ENCODE measurements at places on chromosomes 1 and 21. TPM values are rescaled to one million over a fixed set of nuclear protein-coding genes. Genes with fewer than 3 reads are reported as not detected.

DNA sequence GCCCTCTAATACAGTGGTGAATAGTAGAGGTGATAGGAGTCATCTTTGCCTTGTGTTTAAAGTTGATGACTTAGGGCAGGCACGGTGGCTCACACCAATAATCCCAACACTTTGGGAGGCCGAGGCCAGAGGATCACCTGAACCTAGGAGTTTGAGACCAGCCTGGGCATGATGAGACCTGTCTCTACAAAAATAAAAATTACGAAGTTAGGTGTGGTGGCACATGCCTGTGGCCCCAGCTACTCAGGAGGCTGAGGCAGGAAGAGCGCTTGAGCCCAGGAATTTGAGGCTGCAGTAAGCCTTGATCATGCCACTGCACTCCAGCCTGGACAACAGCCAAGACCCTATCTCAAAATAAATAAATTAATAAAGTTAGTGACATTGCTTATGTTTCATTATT is 26.6 kb downstream of the CAPZA1 start:
- no peak for DNase-seq

- no peak for DNase-seq
Measured at GRCh38 chr1:224735159-224735558, 119.0 kb downstream of the CNIH3 start.

OR10T2 gene
- polyA plus RNA-seq, result not detected

FAM167B gene
- 4.0 TPM for polyA plus RNA-seq

- no peak for DNase-seq
Measured at GRCh38 chr1:34418166-34418565, 241.5 kb downstream of the C1orf94 start.

GRCh38 chr1:28172713-28173150 is 3.8 kb downstream of the PTAFR start:
- DNase-seq, result no peak

DNA sequence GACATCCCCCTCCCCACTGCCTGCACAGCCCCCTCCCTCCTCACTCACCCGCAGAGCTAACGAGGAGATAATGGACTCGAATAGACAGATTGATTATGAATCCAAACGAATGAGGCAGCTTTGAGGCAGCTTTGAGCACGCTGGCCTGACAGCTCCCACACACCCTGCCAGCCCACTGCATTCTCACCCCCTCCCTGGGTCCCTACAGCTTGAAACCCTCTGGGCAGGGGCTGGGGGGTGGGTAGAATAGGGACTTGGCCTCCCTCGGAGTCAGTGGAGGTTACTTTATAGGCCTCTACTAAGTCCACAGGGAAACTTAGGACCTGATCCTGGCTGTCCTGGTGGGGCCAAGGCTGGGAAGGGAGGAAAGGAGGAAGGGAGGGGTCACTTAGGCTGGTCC is 1.9 kb downstream of the NTRK1 start:
- no peak for DNase-seq

GRCh38 chr1:117541003-117541402 is 64.8 kb upstream of the TENT5C start:
- no peak for DNase-seq

- no peak for DNase-seq
Measured at GRCh38 chr1:14568716-14569355, 29.6 kb upstream of the KAZN start.

S100B gene
- 8.5 TPM for polyA plus RNA-seq

DNA sequence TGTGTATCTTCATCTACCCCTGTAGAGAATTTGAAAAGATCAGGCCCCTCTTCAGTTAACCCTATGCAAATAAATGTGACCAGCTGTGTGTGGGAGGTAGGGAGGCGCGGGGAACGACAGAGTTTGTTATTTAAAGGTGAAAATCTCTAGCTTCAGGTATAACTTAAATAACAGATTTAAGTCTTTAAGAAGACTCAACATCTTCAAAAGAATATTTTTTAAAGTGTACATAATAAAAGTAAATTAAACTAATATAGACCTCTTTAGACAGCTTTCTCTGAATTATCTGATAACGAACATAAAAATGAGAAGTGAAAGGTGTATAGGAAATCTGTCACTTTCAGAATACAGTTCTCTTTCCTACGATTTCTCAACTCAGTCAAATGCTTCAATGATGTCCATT is 16.0 kb downstream of the ANGPTL3 start:
- no peak for DNase-seq

DNA sequence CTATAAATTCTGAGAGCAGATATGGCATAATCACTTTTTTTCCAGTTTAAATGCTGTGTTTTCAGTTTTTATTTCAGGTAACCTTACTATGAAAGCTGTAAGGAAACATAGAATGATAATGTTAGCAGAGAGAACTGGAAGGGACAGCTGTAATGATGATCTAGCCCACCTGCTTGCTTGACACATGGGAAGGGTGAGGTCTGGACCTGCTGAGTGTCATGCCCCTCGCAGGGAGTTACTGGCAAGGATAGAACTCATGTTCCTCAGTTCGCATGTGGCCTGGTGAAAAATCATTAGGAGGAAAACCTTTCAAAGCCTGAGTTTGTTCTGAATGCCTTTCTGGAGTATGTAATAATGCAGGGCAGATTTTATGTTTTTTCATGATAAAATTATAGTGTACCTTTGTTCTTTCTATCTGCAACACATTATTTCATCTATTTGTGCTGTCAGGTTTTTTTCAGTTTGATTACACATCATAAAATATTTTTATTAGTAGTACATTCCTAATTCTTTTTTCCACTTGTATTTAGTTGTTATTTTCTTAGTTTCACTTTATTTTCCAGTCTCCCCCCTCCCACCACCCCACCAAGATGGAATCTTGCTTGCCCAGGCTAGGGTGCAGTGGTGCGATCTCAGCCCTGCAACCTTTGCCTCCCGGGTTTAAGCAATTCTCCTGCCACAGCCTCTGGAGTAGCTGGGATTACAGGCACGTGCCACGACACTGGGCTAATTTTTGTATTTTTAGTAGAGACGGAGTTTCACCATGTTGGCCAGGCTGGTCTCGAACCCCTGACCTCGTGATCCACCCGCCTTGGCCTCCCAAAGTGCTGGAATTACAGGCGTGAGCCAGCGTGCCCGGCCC is 8.0 kb downstream of the DDI2 start:
- no peak for DNase-seq

DNA sequence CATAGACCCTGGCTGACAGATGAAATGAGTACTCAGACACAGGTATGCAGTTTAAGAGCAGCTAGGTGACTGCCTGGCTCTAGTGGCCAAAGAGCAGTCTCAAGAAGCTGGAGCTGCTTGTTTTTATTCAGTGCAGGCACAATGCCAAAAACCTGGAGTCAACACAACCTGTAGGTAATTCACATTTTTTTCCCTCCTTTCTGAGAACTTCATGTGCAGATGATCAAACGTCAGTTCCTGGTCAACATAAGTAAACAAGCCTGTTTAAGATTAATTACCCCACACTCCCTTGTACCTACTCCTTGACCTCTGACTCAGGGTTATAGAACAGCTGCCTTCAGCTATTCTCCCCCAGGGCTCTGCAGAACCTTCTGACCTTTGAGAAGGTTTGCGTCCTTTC is 17.3 kb upstream of the ACADM start:
- no peak for DNase-seq

DNA sequence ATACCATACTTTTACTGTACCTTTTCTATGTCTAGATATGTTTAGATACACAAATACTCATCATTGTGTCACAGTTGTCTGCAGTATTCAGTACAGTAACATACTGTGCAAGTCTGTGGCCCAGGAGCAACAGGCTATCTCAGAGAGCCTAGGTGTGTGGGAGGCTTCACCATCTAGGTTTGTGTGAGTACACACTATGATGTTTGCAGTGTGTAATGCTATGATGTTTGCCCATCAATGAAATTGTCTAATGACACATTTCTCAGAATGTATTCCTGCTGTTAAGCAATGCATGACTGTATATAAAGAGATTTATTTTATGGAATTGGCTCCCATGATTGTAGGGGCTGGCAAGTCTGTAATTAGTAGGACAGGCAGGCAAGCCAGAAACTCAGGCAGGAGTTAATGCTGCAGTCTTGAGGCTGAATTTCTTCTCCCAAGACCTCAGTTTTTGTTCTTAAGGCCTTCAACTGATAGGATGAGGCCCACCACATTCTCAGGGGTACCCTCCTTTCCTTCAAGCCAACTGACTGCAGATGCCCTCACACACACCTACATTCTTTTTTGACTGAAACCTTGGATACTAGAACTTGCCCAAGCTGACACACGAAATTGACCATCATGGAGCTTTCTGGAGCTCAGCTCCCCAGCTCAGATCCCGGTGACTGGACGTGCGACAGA is 7.7 kb upstream of the AGTRAP start:
- DNase-seq, result no peak

GRCh38 chr1:7558041-7558461 is 213.0 kb upstream of the VAMP3 start:
- no peak for DNase-seq

DNA sequence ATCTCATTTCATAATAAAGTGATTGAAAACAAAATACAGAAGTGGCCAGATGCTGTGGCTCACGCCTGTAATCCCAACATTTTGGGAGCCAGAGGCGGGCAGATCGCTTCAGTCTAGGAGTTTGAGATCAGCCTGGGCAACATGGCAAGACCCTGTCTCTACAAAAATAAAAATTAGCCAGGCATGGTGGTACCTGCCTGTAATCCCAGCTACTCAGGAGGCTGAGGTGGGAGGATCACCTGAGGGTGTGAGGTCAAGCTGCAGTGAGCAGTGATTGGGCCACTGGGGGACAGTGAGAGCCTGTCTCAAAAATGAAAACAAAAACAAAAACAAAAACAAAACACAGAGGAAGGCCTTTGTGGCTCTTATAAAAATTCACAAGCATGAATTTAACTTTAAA is 38.6 kb downstream of the TRIM33 start:
- DNase-seq, result no peak

C1orf94 gene
- not detected for polyA plus RNA-seq

RNU1-2 gene
- not detected for polyA plus RNA-seq

GRCh38 chr1:26142159-26142558 is 16.7 kb upstream of the FAM110D start:
- DNase-seq, result no peak

DNA sequence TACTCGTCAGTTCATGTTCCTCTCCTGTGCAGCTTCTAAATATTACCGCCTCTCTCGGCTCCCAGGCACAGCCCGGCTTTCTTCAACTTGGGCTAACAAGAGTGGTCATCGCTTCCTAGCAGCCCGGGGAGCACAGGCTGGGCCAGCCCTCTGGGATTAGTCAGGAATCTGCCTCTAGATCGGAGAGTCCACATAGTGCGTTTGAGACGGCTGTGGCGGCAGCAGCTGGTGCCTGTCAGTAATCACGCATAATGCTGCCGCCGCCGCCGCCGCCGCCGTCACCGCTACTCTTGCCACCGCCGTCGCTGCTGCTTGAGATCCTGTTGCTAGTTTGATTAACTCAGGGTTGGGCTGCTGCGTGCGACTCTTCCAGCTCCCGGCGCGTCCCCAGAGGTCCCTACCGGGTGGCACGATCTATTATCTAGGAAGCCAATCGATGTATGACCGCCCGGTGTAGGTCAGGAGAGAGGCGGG is at the start of gene RXRG:
TSS of gene RXRG (minus strand) at position 230 of the 474 bp plus-strand sequence. CDS start 233 bp downstream, outside the sequence.
- no peak for DNase-seq

GRCh38 chr1:173946380-173946921 is 29.3 kb upstream of the SERPINC1 start:
- DNase-seq, result no peak

- DNase-seq, result no peak
Measured at GRCh38 chr1:58841455-58841854, 57.6 kb upstream of the JUN start.

GRCh38 chr1:61865646-61866220 is 123.5 kb downstream of the PATJ start:
- no peak for DNase-seq

DNA sequence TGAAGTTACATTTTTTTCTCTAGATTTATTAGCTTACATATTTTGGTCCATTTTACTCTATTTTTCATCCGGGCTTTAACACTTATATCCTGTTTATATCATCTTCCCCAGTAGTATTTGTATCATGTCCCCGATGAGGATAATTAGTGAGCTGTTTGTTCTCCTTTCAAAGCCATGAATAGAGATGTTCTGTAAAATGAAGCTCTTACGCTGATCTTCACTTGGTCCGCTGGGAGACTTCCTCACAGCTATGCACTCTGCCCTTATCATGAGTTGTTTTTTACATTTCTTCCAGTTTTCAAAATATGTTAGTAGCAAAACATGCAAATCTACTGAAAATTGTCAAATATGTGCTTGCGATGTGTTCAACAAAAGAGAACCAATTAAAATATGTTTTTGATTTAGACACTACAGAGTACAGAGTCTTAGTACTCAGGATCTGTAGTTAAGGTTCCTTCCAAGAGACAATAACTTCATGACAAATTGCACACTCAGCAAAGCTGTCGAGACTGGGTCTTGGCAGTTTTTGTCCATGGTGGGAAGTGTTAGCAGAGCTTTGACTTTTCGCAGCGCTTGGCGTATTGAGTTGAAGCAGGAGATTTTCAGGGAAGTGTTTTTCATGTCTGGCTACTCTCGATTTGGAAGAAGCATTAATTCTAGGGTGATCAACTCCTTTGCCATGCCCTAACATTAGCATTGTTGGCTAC is 292.0 kb upstream of the ADAMTS5 start:
- DNase-seq, result peak; percentile 31

DNA sequence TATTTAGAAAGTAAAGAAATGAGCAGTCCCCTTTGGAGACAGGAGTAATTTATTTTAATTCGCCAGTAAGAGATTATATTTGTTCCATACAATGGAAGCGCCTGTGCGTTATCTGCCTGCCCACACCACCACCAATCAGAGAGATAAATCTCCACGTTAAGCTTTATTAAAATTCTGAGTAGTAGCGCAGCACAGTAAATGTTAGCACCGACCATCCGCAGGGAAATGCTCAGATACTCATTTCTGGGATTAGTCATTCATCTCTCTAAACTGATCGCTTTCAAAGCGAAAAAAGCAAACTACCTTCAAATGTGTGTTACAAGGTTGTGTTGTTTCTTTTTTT is 1.2 kb downstream of the ETS2 start:
- no peak for DNase-seq

GRCh38 chr1:24981631-24982005 is 51.5 kb upstream of the RUNX3 start:
- no peak for DNase-seq

RER1 gene
- 86.8 TPM for polyA plus RNA-seq

DNA sequence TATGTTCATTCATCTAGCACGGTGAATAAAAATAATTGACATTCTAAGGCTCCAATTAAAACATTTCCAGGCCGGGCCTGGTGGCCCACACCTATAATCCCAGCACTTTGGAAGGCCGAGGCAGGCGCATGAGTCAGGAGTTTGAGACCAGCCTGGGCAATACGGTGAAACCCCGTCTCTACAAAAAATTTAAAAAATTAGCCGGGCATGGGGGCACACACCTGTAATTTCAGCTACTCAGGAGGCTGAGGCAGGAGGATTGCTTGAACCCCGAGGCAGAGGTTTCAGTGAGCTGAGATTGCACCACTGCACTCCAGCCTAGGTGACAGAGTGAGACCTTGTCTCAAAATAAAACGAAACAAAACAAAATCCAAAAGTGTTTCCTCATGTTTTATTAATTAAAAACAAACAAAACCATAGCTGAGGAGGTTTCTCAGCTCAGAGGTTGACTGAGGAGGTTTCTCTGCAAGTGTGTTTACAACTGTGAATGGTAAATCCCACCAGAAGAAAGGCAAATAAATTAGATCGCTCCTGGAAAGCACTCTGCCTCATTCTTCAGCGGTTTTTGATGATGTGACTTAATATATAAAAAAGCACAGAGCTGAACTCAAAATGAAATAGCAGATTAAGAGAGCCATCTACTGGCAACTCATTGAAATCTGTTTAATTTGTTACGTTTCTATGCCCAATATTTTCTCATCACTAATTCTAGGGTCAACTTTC is 37.7 kb upstream of the ATG4C start:
- DNase-seq, result peak; percentile 58

BTBD19 gene
- polyA plus RNA-seq, result not detected

TNFSF4 gene
- polyA plus RNA-seq, result 3.8 TPM

TFF2 gene
- not detected for polyA plus RNA-seq

CR1 gene
- 1.2 TPM for polyA plus RNA-seq

FMN2 gene
- polyA plus RNA-seq, result 1.4 TPM

All from muscle of arm (tissue), 14 donors.